Vagina (tissue), 2 donors: ENCODE measurements at places on chromosomes 7 and 10. TPM values are rescaled to one million over a fixed set of nuclear protein-coding genes. Genes with fewer than 3 reads are reported as not detected.

GRCh38 chr10:84308481-84309304, 19.7 kb upstream of the CCSER2 start:
- DNase-seq: no peak

Gene GLI3
- 24.6 TPM for total RNA-seq

Gene SORCS3
- total RNA-seq: 0.25 TPM

DNA sequence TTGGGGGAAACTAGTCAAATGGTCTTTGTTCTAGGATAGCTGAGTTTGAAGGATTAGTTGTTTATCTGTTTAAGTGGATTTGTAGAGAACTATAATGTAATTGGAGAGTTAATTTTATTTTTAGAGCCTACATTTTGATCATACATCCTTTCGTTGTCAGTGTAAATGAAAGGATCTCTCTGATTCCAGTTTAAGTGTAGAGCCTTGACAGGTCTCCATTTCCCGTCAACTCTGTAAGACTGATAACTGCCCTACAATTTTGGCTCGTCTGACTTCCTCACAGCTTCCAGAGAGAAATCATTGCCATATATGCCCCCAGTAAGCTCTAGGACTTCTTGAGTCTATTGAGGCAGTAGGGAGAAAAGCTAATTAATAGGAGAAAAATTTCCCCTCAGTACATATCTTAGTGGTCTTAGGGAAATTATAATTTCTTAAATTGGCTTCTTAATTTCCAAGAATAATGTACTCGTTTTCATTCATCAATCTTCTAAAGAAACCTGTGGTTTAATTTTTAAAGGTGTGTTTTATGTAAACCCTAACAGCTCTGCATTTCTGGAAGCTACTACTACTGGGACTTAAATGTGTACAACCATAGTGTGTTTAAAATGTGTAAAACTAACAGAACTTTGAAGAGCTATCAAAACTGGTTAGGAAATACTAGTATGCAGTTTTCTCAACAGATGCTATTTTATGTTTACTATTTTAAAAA, 3.8 kb downstream of the KMT2E start:
- DNase-seq: no peak

DNA sequence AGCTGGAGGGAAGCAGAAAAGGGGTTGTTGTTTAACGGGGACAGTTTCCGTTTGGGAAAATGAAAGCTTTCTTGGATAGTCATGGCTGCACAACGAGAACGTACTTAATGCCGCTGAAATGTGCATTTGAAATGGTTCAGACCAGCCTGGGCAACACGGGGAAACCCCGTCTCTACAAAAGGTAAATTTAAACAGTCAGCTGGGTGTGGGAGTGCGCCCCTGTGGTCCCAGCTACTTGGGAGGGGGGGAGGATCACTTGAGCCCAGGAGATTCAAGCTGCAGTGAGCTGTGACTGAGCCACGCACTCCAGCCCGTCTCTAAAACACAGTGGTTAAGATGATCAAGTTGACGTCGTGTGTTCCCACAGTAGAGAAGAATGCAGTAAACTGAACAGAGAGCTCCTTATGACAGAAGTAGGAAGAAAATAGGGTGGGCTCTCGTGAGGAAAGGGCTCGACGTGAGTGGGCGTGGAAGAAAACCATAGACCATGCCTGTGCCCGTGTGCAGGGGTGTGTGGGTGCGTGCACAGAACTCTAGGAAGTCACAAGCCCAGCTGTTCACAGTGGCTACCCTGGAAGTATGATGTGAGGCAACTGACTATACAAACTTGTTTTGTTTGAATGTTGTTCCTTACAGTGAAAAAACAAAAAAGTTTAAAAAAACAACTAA, 4.1 kb upstream of the FUOM start:
- no peak for DNase-seq

DNA sequence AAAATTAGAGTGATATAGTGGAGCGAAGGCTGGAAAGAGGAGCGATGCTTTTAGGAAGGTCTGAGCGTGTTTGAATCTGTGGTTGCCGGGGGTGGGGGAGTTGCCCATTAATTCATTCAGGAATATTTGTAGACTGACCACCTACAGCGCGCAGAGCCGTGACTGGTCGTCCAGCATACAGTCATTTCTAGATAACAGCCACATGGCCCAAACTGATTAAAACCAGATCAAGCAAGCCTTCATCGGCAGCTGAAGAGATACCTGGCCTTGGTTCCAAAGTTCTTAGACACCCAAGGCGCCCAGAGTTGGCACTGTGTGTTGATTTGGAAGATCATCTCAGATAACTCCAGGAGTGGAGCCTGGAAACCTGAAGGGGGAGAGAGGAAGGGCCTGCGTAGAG, 1.7 kb downstream of the PROSER2 start:
- no peak for DNase-seq

Gene CASP2
- total RNA-seq: 24.8 TPM

Gene AFAP1L2
- total RNA-seq: 29.5 TPM

Gene NUTM2D
- total RNA-seq: 3.7 TPM
